ENCODE measurements at places on chromosomes 2 and 18.

GRCh38 chr18:47754311-47755101, 176.0 kb downstream of the SMAD2 start:
- no peak for DNase-seq

DNA sequence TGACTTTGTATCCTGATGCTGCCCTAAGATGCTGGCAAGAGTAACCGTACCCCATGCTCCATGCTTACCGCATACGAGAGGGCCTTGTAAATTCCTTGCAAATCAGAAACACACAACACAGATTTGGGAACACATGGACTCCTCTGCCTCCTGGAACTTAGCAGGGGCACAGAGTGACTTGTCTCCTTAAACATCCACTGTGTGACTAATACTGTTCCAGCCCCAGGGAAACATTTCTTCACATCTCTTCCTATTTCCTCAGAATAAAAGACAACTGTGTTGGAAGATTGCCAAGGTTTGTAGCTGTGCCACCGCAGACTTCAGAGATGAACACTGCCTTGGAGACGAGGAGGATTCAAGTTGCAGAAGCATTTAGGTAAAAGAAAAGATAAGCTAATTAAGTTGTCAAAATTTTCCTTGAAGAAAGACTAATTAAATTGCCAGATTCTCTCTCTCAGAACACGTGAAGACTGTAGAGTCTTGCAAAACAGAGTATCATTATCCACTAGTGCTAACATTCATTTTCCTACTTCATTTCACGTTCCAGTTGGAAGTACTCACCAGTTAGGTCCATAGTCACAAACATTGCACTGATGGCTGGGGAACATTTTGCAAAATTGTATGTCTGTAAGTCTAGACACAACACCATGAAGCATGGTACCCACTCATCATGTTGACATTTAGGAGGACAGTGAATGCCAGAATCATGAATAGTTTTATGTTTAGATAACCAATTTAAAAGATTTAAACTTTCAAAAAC, 188.8 kb downstream of the TSN start:
- DNase-seq: no peak

- no peak for DNase-seq
Observed at GRCh38 chr2:27194538-27195354, 17.1 kb upstream of the ATRAID start.

GRCh38 chr2:119550856-119551255, 6.6 kb downstream of the CFAP221 start:
- no peak for DNase-seq

- DNase-seq: no peak
Observed at GRCh38 chr18:57278933-57279332, 73.4 kb upstream of the ST8SIA3 start.

DNA sequence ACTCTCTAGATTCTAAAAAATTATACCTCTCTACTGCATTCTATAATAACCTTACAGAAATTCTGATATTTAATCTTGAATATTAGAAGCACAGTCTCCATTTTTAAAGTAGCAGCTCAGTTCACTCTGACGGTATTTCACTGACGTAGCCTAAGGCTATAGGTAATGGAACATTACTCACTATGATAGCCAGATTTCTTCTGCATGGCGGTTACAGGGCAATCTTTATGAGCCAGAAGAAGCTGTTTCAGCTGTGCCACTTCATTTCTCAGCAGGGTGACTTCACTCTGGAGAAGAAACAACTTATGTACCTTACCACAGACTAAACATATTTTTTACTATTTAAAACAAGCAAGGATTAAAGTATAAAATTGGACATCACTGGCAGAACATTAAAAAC, 75.3 kb upstream of the CHN1 start:
- no peak for DNase-seq

- no peak for DNase-seq
Observed at GRCh38 chr2:207073801-207074678, 91.7 kb downstream of the KLF7 start.

DNA sequence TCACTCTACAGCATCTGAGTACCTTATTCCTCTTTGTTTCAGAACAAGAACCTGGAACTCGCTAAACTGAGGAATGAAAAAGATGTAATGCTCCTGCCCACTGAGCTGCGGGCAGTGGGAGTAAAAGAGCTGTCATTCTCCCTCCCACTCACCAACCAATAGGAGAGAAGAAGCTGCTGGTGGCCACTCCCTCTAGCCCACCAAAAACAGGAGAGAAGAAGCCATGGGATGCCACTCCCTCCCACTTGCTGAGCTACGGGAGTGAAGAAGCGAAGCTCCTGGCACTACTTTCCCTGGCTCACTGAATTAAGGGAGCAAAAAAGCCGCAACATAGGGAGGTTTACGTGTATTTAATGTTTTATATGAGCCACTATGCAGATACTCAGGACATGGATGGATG, 53.7 kb downstream of the RIT2 start:
- no peak for DNase-seq

- no peak for DNase-seq
Observed at GRCh38 chr2:29233428-29233827, 118.2 kb downstream of the CLIP4 start.

- DNase-seq: no peak
Observed at GRCh38 chr2:237927986-237928385, 38.8 kb upstream of the UBE2F start.
